HT1080 (cell line): ENCODE measurements at places on chromosomes 6 and 20. TPM values are rescaled to one million over a fixed set of nuclear protein-coding genes. Genes with fewer than 3 reads are reported as not detected.

The C6orf52 gene
- 1.9 and 2.9 TPM in 2 replicates for total RNA-seq

DNA sequence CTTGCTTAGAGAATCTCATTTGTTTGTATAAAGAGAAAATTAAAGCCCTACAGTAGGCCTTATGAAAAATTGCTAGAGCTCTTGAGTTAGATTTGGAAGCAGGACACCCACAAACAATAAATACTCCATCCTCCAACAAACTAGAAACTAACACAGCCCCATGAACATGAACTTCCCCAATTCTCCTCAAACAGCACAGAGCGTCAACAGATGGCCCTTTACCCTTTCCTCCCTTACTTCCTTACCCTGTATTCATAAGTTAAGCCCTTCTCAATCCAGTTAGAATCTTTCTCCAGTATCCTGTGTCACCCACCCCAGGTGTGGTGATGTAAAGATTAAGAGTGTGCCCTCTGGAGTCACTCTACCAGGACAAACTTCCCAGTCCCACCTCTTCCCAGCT lies 113.7 kb downstream of the UNC5CL start:
- no peak for DNase-seq

- no peak for DNase-seq
Measured at GRCh38 chr20:45407783-45408645, at the start of gene DBNDD2. Gene DBNDD2, plus strand, starts transcription at chr20:45408289. Its CDS starts 179 bp downstream, at chr20:45408468.

DNA sequence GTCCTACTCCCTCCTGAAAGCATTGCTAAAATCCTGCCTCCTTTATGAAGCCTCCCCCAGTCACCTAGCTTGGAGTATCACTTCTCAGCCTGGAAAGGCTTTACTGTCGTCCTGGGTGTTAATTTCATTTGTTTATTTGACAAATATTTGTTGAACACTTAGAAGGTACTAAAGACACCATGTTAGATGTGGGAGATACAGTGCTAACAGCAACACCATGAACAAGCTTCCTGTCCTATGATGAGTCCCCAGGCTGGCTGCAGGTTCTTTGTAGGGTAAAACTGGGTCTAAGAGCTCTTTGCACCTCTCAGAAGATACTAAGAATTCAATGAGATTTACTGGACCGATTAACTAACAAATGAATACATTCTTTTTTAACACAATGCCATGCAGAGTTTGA lies 109.2 kb upstream of the TMEM170B start:
- no peak for DNase-seq

- DNase-seq = peak; percentile 39
Measured at GRCh38 chr6:137165375-137166246, 7.8 kb downstream of the IL22RA2 start.

The ZSWIM1 gene
- total RNA-seq = 8.1 and 13.8 TPM in 2 replicates

GRCh38 chr6:109284675-109285074 lies 97.6 kb downstream of the CD164 start:
- DNase-seq = no peak

The SNRPB2 gene
- total RNA-seq = 144 and 149 TPM in 2 replicates

The PKHD1 gene
- total RNA-seq = not detected in 2 replicates

The RAET1L gene
- total RNA-seq = not detected in 2 replicates

The PSORS1C2 gene
- total RNA-seq = not detected in 2 replicates

The HLA-DMB gene
- 0.07 and 0.16 TPM in 2 replicates for total RNA-seq

The MOG gene
- total RNA-seq = not detected in 2 replicates

The C6orf58 gene
- 0.10 TPM in 1 of 2 replicates, not detected in the other for total RNA-seq

GRCh38 chr20:60467771-60468170 lies 509.5 kb downstream of the CDH26 start:
- DNase-seq = no peak

DNA sequence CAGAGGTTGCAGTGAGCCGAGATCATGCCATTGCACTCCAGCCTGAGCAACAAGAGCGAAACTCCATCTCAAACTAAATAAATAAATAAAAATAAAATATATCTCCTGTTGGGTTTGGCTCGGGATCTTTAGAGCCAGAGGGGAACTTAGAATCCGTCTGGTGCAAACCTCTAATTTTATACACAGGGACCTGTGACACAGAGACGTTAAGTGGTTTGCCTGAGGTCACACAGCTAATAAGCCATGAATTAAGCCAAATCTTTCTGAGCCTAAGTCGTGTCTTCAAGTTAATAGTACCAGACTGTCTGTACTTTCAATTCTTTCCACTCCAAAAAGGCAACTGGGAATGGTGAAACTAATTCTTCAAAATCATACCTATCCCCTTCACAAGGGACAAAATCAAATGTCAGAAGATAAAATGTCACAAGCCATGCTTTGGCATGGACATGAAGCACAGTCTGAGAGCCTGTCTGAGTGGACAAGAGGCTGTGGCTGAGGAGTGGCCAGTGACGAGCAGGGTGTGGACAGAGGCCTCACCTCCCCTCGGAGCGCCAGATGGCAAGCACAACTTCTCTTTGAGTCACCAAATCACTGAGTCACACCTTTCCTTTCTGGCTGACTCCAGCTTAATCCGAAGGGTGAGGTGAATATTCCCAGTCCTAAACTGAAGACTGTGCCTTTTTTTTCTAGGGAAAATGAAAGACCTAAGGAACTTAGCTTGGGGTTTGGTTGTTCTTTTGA lies 177.4 kb downstream of the TFAP2A start:
- peak; percentile 89 for DNase-seq

DNA sequence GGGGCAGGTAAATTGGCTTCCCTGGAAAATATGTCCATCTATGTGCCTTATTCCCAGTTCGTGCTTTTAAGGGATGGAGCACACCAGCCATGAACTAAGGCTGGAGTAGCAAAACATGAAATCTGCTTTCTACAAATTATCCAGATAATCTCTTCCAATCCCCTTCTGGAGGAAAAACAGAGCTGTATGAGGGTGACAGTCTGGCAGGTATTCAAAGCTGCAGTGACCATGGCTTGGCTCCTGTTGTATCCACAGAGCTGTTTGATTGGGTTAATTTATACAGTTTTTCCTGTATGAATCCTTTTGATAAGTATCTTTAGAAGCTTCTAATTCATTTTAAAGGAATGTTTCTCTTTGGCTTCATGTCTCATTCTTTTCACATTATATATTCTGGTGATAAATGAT lies 144.4 kb downstream of the AIG1 start:
- DNase-seq = no peak

DNA sequence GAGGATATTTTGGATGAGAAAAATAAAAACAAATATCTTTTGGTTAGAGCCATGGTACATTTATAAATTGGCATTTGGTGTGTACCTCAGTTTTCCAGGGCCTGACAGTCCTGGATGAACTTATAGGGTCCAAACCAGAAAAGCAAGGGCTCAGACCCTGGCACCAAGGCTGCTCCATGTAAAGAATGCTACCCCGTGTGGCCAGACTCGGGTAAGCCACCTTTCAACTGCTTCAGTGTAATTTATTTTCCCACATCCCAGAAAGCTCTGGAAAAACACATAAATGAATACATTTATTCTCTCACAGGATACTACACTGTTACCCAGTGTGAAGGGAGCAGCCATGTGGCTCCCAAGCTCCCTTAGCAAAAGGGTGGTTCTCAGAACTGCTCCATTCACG lies 13.8 kb downstream of the MRPL14 start:
- DNase-seq = no peak

The CRISP2 gene
- total RNA-seq = not detected in 2 replicates

DNA sequence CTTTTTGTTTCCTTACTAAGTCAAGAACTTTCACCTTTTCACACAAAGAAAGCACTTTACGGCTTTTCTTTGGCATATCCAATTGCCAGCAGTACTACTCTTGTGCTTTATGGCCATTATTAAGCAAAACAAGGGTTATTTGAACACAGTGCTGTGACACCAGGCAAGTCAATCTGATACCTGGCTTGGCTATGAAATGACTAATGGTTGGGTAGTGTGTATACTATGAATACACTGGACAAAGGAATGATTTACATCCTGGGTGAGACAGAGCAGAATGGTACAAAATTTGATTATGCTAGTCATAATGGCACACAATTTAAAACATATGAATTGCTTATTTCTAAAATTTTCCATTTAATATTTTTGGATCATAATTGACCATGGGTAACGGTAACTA lies 22.1 kb upstream of the ADGRF1 start:
- no peak for DNase-seq

GRCh38 chr20:13778827-13779226 lies 5.9 kb downstream of the ESF1 start:
- DNase-seq = no peak

The ECHDC1 gene
- 43.6 and 53.1 TPM in 2 replicates for total RNA-seq

The CCN2 gene
- total RNA-seq = 25.7 and 41.6 TPM in 2 replicates

GRCh38 chr20:25320035-25320800 lies 70.4 kb downstream of the ABHD12 start:
- no peak for DNase-seq

DNA sequence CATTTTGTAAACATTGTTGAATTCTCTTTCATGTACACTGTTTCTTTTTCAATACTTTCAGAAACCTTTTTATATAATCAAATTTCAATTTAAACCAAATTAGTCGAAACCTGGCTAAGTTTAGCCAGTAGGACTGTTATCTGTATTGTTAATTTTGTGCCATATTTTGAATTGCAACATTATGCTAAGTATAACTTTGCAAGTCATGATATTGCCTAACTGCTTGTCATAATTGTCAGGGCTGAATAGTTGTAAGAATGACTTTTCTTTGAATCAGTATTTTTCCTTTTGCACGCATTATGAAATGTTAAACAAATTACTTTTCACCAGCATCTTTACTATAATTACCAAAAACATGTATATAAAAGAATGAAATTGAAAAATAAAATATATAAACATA lies 82.7 kb downstream of the SAMD3 start:
- no peak for DNase-seq

DNA sequence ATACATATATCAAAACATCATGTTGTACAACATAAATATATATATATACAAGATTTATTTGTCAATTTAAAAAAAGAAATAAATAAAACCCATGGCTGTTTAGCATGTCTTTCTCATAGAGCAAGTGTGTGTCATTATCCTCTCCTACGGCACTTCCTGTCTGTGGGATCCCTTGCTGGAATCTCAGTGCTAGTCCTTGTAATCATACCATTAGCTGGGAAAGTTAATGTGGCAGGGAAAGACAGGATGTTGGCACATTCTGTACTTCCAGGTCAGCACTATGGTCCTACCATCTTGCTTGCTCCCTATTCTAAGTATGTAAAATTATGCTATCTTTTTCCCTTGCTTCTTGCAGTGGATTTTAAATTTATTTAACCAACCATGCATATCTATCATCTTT lies 9.5 kb upstream of the SLC17A3 start:
- peak; percentile 46 for DNase-seq

- peak; percentile 57 for DNase-seq
Measured at GRCh38 chr20:33373735-33374605, 27.3 kb downstream of the CDK5RAP1 start.

The PBOV1 gene
- not detected in 2 replicates for total RNA-seq

- no peak for DNase-seq
Measured at GRCh38 chr20:48906221-48906877, 15.2 kb upstream of the ARFGEF2 start.

The PABPC1L gene
- 7.4 and 8.0 TPM in 2 replicates for total RNA-seq

DNA sequence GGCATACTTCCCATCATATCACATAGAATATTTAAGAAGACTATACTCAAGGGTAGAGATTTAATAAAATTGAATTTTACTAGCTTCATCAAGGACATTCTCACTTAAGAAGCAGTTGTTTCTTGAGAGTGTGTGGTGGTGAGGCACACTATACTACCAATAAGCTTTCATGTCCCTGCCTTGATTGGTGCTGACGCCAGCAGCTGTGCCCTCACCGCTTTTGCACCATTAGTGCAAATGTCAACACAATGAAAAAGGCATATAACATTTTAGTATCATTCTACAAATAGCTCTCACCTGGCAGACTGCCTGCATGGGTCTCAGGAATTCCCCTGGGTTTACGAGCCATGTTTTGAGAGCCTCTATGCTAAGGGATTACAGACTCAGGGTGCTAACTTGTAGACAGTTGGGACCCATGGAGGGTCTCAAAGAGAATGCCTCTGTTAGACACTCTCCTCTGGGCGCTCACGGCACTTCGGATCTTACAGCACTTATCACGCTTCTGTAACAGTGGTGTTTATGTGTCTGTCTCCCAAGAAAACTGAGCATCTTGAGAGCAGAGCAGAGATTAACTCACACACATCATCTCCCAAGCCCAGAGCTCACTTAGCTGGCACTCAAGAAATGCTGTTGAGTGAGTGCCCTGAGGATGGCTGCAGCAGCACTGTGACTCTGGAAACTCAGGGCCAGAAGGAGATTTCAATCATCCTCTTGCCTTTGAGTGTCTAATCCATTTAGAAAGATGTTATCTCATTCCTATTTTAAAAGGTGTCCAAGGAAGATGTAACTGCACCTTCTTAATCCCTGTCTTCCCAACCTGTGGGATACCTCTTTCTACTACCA lies 143.3 kb upstream of the GPR6 start:
- DNase-seq = no peak

- DNase-seq = no peak
Measured at GRCh38 chr20:17822540-17823408, 123.0 kb downstream of the BANF2 start.

The SLC17A1 gene
- not detected in 2 replicates for total RNA-seq

The FRK gene
- under 0.01 and 0.02 TPM in 2 replicates for total RNA-seq

DNA sequence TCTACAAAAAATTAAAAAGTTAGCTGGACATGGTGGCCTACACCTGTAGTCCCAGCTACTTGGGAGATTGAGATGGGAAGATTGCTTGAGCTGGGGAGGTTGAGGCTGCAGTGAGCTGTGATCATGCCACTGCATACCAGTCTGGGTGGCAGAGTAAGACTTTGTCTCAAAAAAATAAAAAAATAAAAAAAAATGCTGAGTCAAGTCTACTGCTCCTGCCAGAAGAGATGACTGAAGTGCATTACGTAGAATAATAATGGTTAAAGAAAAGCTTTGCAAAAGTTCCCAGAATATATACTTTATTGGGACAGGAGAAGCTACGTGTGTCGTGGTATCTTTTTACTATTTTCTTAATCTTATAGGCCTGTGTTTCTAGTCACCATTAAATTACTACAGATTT lies 125.3 kb downstream of the SLC16A10 start:
- no peak for DNase-seq

GRCh38 chr6:115091461-115091860 lies 748.6 kb upstream of the HS3ST5 start:
- peak; percentile 49 for DNase-seq

GRCh38 chr20:61295249-61295648 lies 43.2 kb downstream of the CDH4 start:
- no peak for DNase-seq

The WFDC10A gene
- total RNA-seq = not detected in 2 replicates

The SLC32A1 gene
- not detected in 2 replicates for total RNA-seq

The TP53TG5 gene
- total RNA-seq = not detected in 2 replicates

DNA sequence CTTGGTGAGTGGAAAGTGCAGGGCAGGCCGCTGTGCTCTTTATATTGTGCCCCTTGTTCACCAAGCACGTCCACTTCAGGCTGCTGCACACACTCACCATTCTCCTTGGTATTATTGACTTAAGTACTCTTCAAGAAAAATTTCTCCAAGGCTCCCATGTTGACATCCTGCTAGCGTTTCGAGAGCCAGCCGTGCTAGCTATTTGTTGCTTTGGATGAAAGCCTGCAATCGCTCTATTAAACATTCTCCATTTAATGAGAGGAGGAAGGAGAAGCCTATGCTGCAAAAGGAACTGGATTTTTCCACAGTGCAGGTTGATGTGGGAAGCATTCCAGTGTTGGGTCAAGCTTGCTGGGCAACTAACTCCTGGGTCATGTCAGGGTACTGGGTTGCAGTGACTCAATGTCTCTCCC lies 113.5 kb downstream of the CD83 start:
- no peak for DNase-seq
